ENCODE measurements at places on chromosomes 3 and 15.

GRCh38 chr3:70734756-70735155 lies 422.3 kb upstream of the MDFIC2 start:
- no peak for DNase-seq

DNA sequence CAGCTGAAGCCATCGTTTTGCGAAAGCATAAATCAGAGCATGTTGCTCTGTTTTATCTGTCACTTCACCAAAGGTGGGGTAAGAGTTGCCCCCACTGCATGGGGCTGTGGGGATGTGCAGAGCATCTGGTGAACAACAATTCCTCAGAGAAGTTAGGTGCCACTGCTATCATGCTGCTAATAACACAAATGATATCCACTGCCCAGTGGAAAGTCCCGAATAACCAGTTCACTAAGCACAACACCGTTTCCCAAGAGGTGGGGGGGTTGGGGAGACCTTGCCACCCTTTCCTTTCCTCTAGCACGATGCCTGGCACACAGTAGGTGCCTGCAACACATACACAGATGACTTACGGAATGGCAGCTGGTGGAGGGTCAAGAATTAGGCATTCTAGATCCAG lies 38.6 kb downstream of the FAM3D start:
- DNase-seq = no peak

- no peak for DNase-seq
These were observed 23.4 kb downstream of the PXK start for GRCh38 chr3:58356054-58356453.

DNA sequence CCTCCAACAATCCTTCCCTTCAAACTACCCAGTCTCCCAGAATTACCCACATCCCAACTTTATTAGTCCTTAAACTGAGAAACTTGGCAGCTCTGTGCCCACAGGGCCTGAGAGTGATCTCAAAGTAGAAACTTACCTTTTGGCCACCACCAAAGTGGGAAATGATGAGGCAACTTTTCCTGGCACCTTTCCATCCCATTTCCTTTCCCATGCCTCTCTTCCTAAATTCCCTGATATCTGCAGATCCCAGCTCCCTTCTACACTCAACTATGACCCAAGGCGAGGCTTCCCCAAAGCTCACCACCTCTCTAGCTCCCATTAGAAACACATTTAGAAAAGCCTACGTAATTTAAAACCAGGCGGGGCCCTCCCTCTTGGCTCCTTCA lies 271.9 kb downstream of the FOXP1 start:
- DNase-seq = no peak

DNA sequence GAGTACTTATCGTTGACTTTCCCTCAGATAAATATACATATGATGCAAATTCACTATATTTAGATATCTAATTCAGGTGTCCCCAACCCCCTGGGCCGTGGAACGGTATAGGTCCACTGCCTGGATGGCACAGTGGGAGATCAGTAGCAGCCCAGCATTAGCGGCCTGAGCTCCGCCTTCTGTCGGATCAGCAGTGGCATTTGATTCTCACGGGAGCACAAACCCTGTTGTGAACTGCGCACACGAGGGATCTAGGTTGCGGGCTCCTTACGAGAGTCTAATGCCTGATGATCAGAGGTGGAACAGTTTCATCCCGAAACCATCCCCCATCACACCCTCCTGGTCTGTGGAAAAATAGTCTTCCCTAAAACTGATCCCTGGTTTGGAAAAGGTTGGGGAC lies 6.9 kb downstream of the KNL1 start:
- DNase-seq = no peak

- DNase-seq = no peak
These were observed 176.0 kb downstream of the CDIN1 start for GRCh38 chr15:36755341-36756000.

GRCh38 chr15:41180206-41180789 lies 50.3 kb downstream of the EXD1 start:
- no peak for DNase-seq

DNA sequence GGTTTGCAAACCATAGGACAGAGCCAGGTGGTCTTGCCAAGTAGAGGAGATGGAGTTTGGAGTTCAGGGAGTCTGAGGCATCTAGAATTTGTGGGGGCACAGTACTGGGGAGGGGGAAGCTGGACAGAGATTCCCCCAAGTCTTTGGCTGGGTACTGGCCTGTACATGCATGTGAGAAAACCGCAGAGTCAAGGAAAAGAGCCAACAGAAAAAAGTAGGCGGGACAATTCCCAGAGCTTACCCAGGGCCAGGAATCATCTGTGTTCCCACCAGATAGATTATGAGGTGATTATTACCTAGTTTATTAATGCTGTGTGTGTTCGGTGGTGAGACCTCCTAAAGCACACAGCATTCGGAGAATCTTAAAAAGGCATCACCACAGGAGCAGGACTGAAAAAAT lies 11.3 kb downstream of the LYSMD4 start:
- DNase-seq = no peak

- DNase-seq = no peak
These were observed 6.0 kb upstream of the LARP6 start for GRCh38 chr15:70859998-70860397.

DNA sequence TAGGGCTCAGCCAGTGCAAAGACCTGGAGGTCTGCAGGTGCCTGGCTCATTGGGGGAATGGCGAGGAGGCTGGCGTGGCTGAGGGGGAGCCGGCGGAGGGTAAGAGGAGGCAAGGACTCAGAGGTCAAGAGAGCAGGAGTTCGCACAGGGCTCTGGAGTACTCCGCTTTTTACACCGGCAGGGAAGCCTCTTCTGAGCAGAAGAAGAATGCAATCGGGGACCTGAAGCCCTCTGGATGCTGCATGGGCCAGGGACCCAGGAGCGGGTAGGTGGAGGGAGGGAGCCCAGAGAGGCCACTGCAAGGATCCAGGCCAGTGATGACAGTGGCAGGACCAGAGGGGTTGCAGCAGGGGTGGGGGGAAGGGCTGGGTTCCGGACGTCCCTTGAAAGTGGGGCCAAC lies 70.4 kb upstream of the TAMM41 start:
- no peak for DNase-seq

GRCh38 chr3:174242311-174243041 lies 616.7 kb upstream of the NAALADL2 start:
- DNase-seq = no peak

DNA sequence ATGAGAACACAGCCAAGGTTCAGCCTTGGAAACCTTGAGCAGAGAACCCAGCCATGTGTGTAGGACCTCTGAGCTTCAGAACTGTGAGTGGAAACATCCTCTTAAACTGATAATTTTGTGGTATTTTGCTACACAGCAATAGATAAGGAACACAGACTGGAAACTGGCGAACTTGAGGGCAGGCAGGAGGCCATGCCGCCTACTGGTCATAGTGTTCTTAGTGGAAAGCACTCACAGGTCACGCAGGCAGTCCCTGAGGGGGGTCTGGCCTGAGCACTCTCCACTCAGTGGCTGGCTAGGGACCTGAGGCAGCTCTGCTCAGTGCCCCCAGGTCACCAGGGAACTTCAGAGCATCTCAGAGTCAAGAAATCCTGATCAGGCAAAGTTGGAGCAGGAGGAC lies 9.7 kb upstream of the XIRP1 start:
- DNase-seq = no peak

DNA sequence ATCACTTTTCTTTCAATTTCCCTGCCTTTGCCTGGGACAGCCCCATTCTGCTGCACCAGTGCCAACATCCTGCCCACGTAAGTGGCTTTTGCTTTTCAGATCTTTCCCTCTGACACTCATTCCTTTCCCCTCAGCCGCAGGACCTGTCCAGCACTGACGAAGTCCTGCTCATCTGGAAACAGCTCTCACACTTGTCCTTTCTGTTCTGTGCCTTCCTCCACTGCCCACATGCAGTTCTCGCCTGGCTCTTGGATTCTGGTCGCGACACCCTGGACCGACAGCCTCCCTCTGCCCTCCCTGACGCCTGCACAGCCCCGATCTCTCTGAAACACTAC lies 99.7 kb downstream of the ADCY5 start:
- no peak for DNase-seq

DNA sequence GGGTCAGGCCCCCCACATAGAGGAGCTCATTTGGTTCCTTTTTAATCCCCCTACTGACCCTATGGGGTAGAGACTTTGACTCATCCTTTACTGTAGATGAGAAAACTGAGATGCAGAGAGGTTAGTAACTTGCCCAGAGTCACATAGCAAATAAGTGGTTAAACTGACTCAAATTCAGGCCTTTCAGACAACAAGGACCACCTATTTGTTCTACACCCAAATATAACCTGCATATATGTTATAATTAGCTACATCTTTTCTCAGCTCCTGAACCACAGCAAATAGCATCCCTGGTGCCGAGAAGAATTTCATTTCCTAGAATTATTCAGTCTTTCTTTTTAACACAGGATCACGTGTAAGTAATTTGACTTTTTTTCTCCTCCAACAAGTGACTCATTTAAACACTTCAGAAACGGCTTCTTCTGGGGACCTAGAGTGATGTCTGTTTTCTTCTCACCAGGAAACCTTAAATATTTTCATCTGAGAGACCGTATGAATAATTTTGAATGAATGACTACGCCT lies 57.4 kb downstream of the MGLL start:
- DNase-seq = no peak

- DNase-seq = no peak
These were observed 20.5 kb downstream of the TRPM1 start for GRCh38 chr15:31081056-31081455.

GRCh38 chr3:46706771-46707582 lies 5.8 kb downstream of the TMIE start:
- DNase-seq = no peak

- DNase-seq = no peak
These were observed 79.0 kb downstream of the SEMA6D start for GRCh38 chr15:47796339-47796738.

DNA sequence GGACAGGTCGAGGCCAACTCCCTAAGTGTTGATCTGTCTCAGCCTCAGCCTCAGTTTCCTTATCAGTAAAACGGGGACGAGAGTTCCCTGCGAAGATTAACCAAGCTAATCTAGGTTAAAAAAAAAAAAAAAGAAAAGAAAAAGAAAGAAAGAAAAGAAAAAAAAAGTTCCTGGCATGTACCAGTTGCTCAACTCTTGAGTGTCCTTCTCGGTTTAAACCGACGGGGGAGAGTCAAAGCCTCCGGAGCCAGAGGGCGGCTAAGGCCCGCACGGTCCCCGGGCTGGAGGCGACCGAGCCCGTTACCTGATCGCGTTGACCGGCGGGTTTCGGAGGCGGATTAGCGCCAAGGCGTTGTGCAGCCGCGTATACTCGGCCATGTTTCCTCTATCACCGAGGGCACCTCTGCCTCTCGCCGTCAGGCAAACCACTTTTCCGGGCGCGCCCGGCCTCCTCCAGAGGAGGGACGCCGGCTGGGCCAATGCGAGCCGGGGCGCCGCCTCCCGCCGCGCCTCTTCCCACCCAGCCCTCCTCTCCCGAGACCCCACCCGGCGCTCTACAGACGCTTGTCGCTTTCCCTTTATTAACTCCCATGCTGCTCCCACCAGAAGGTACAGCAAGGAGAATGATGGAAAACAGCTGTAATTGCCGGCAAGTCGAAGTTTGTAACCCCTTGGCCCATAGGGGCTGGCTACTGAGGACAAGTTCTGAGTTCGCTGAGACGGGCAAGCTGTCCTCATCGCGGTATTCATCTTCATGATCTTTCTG lies at the start of gene EHHADH:
Gene EHHADH (minus strand): TSS at position 405 of the 766 bp plus-strand sequence. CDS start 27 bp downstream, at position 378.
- peak; percentile 5 for DNase-seq

- DNase-seq = no peak
These were observed 605.0 kb upstream of the CBLB start for GRCh38 chr3:106473576-106474475.

DNA sequence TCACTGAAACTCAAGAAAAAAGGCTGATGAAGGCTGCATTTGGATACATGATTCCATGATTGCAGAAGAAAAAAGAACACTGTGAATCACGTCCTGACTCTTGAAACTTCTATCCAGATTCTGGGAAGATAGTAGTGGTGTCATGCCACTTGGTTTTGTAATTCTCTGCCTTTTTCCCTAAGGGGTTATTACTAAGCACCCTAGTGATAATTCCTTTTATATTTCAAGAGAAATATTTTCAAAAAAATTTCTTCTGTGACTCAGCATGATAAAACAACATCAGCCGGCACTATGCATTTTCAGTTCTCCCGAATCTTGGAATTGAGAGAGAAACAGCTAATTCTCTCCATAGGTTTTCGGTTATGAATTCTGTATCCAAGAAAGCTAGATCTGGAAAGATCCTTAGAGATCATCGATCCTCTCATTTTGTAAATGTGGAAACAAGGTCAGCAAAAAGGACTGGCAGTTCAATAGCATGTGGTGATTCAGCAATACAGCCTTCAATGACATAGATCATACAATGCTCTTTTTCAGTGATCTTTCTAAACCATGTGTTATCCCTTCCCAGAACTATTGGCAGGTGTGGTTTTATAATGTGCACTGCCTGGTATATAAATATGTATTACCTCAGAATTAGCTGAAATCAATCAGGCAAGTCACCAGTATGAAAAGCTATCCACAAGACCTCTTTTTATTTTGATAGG lies 42.6 kb upstream of the TP63 start:
- no peak for DNase-seq

GRCh38 chr15:37094333-37094914 lies 5.9 kb downstream of the MEIS2 start:
- no peak for DNase-seq

DNA sequence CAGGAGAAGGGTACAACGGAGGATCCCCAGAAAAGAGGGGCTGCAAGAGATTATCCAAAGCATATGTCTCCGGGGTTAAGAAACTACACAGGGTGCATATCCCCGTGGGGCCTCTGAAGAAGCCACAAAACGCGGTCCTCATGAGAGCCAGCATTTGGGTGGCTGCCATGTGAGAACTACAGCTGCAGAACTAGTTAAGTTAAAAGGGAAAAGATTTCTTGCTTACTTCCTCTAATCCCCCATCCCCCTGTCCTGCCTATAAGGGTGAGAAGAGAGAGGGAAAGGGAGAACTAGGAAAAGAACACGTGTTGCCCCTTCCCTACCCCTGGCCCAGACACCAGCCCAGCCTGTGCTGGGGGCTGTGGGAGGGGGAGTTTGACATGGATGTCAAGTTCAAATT lies 70.4 kb upstream of the PCSK6 start:
- no peak for DNase-seq

GRCh38 chr3:126998320-126998719 lies 15.4 kb downstream of the PLXNA1 start:
- no peak for DNase-seq

GRCh38 chr3:129058441-129059200 lies 2.0 kb upstream of the GP9 start:
- DNase-seq = no peak

GRCh38 chr3:176190755-176191154 lies 1006.5 kb downstream of the TBL1XR1 start:
- no peak for DNase-seq

- DNase-seq = no peak
These were observed 75.1 kb upstream of the MELTF start for GRCh38 chr3:197104738-197105137.

DNA sequence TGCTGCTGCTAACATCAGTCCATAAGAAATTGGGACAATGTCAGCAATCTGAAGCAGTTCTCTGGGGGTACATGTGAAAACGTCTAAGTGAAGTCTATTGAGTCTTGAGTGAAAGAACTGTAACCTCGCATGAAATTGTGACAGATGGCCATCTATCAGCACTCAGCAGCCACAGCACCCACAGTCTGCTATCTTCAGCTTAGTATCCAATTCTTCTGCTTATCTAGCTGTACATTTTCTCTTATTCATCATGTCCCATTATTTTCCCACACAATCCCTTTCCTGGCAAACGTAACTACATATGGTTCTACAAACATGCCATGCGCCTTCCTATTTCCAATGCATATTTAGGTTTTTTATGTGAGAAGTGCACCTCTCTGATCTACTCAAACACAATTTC lies 629.7 kb downstream of the NTRK3 start:
- DNase-seq = no peak

GRCh38 chr3:42189736-42190135 lies 76.2 kb downstream of the CCK start:
- no peak for DNase-seq

All from anterior cingulate cortex (tissue), 58 donors.